ENCODE measurements at places on chromosomes 5 and 9. TPM values are rescaled to one million over a fixed set of nuclear protein-coding genes. Genes with fewer than 3 reads are reported as not detected.

The HTR4 gene
- total RNA-seq, result not detected

DNA sequence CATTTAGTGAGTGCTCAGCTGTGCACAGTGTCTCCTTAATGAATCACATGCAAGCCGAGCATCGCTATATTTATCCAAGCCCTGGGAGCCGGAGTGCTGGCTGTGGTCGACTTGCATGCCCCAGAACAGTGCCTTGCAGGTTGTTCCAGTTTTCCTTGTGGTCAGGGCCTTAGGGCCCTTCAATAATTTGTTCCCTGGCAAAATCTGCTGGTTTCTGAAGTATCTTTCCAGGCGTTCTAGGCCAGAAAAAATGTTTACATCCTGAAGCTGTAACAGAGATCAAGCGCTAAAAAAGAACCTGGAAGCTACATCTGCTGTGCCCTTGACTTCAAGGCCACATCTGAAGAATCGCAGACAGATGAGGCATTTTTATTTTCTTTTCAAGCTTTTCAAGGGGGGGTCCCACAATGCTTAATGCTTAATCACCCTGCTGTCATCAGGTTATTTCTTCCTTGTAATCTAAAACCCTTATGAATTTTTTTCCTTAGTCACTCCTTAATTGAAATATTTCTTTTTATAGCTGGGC, 105.8 kb downstream of the DOCK2 start:
- DNase-seq, result no peak

The ICE1 gene
- total RNA-seq, result 27.1 TPM

- DNase-seq, result no peak
These were observed 18.3 kb upstream of the FUBP3 start for GRCh38 chr9:130561056-130561455.

GRCh38 chr9:133461975-133462374, 2.2 kb downstream of the CACFD1 start:
- DNase-seq, result no peak

The ECM2 gene
- 0.57 TPM for total RNA-seq

- peak; percentile 8 for DNase-seq
These were observed 410.1 kb downstream of the MAT2B start for GRCh38 chr5:163915481-163915961.

The OTP gene
- total RNA-seq, result not detected

GRCh38 chr5:104345222-104346016, 782.8 kb upstream of the NUDT12 start:
- DNase-seq, result no peak

DNA sequence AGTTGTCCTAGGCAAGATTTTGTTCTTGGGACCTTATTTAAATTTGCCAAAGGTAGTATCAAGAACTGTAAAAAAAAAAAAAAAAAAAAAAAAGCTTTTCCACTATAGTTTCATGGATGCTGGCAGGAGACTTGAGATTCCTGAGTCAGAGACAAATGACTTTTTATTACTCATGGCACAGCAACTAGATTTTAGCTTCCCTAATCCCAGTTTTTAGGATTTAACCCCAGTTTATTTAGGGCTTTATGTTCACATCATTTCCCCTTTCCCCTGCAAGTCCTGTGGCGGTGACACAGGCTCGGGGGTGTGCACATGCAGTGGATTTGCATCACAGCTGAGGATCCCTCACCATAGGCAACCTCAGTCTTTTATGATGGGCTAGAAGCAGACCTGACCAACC, 144.9 kb downstream of the GOLPH3 start:
- no peak for DNase-seq

The QRFP gene
- total RNA-seq, result 0.18 TPM

GRCh38 chr5:157050050-157050449, 8.9 kb downstream of the HAVCR1 start:
- no peak for DNase-seq

DNA sequence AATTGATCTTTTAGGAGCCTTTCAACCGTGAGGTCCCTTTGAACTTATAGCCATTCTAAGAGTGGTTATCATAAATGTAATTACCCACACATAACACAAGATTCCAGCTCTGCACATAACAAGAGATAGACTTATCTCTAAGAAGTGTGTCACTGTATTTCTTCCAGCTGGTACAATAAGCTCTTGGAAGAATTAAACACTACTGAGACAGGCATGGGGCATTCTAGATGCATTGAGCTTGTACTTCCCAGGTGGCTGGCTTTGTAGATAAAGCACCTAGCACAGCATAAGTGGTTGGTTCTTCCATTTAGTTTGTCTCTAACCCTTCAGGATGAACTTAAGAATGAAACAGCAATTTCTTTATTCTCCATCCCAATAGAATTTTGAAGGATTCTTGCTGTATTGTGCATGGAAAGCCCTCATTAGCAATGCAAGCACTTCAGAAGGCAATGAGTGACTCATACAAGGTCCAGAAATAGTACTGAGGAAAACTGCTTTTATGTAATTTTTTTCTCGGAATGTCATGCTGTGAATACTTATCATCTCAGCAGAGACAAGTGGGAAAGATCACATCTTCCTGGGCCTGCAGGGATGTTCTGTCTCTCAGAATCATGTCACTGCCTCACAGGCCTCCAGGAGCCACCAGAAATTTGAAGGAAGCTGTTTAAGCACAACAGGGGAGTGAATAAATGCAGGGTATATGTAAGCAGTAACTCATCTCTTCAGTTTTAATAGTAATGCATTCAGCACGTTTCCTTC, 91.1 kb upstream of the CD180 start:
- no peak for DNase-seq

- no peak for DNase-seq
These were observed 117.5 kb upstream of the OR13F1 start for GRCh38 chr9:104386425-104387069.

The HSD17B3 gene
- not detected for total RNA-seq

- no peak for DNase-seq
These were observed 77.4 kb downstream of the KCNIP1 start for GRCh38 chr5:170581211-170581610.

DNA sequence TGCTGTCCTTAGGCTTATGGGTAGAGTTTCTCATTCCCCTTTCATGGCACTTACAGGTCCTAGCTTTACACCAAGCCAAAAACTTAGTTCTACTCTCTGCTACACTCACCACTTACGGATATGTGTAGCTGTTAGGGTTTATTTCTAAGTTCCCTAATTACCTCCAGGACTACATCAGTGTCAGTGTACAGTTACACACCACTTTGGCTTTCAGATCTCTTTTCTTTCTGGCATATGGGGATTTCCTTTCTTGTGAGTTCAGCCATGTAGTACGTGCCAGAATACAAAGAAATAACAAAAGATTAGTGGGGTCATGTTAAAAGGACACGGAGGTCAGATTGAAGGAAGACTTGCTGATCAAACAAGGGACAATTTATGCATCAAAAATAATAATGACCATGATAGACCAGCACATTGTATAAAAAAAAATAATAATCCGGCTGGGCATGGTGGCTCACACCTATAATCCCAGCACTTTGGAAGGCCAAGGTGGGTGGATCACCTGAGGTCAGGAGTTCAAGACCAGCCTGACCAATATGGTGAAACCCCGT, 41.8 kb downstream of the LYRM7 start:
- DNase-seq, result no peak

The RAB3C gene
- not detected for total RNA-seq

- DNase-seq, result no peak
These were observed 404.6 kb downstream of the CSNK1G3 start for GRCh38 chr5:123916345-123917121.

DNA sequence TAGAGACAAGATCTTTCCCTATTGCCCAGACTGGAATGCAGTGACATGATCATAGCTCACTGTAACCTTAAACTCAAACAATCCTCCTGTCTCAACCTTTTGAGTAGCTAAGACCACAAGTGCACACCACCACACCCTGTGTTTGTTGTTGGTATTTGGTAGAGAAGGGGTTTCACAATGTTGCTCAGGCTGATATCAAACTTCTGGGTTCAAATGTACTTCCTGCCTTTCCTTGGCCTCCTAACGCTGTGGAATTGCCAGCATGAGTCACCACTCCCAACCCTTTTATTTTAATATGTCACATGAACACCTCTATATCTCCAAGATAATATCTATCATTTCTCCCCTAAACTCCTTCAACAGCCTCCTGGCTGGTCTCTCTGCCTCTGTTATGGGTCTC, 719.0 kb downstream of the PTPRD start:
- no peak for DNase-seq

DNA sequence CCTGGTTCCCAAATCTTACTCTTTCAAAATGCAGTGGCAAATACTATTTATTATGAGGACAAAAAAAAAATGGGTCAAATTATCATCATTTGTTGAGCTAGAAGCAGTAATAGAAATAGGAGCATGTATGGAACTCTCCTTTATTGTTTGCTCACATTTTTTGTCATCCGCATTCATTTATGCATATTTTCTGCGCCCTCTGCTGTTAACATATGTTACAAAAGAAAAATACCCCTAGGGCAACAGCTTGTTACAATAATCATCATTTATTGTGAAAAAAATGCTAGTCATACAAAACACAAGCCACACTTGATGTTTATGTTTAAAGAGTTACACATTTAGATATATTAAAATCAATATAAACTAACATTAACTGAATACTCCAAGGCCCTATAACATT, 328.2 kb downstream of the TUSC1 start:
- no peak for DNase-seq

The DOCK8 gene
- total RNA-seq, result 19.8 TPM

The PCDHGB3 gene
- 0.26 TPM for total RNA-seq

GRCh38 chr5:172768098-172768572, 2.9 kb downstream of the DUSP1 start:
- no peak for DNase-seq

The CHSY3 gene
- 1.3 TPM for total RNA-seq

The GNA14 gene
- total RNA-seq, result 3.0 TPM

The IL9 gene
- total RNA-seq, result not detected

GRCh38 chr5:67065237-67065636, 131.4 kb downstream of the CD180 start:
- no peak for DNase-seq

The COL5A1 gene
- total RNA-seq, result 6.0 TPM

The SLC1A1 gene
- 2.9 TPM for total RNA-seq

The CDO1 gene
- 5.7 TPM for total RNA-seq

- no peak for DNase-seq
These were observed 1393.3 kb upstream of the WWC1 start for GRCh38 chr5:166898166-166898565.

- DNase-seq, result no peak
These were observed 14.3 kb downstream of the DAP start for GRCh38 chr5:10746711-10747110.

GRCh38 chr5:74627646-74628279, 12.8 kb downstream of the ENC1 start:
- DNase-seq, result no peak

The NR5A1 gene
- not detected for total RNA-seq

GRCh38 chr9:97412626-97413385, 910 bp downstream of the TDRD7 start:
- no peak for DNase-seq

DNA sequence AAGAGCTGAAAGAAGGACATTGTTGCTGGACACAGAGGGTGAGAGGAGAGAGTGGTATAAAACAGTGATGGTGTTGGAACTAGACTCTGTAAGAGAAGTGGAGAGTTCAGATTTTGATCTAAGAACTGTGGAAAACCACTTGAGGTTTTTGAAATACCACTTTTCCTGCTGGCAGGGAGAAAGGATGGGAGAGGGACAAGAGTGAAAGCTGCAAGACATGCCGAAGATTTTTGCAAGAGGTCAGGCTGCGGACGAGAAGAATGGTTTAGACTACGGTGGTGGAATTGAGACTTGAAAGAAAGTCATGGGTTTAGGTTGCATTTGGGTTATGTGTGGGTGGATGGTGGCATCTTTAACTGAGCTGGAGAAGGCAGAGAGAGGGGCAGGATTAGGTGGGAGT, 202.2 kb upstream of the RPS23 start:
- no peak for DNase-seq

DNA sequence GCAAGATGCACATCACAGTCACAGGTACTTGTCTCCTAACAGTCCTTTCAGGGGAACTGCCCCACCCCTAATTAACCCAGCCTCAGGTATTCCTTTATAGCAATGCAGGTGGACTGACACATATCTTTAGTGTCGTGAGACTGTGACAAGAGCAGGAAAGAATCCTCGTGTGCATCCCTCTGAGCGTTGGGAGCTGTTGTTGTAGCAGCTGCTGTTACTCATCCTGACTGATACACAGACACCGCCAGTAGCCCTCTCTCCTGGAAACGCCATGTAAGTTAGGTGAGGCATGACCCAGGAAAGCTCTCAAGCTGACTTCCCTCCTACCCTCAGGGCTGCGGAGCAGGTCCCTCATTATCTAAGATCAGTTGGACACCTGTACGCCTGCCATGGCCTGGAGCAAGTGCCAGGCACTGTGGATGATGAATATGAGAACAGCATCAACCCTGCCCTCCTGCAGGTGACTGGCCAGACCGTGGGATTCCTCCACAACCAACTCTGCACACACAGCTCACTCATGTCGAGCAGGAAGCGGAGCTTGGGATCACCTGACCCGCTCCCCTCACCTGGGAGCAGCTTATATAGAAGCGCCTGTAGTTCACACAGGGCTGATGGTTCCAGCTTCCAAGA, 10.2 kb upstream of the LCN15 start:
- no peak for DNase-seq

The PBX3 gene
- 12.3 TPM for total RNA-seq

The PHF24 gene
- total RNA-seq, result 0.09 TPM

The PRRX2 gene
- 3.8 TPM for total RNA-seq

GRCh38 chr9:125564631-125565030, 142.4 kb downstream of the MAPKAP1 start:
- no peak for DNase-seq

The IFNA21 gene
- not detected for total RNA-seq

- DNase-seq, result no peak
These were observed 185.9 kb upstream of the RASA1 start for GRCh38 chr5:87081511-87082372.

- no peak for DNase-seq
These were observed 233.0 kb downstream of the PRR16 start for GRCh38 chr5:120697147-120697546.

GRCh38 chr5:137730336-137730735, 5.6 kb downstream of the KLHL3 start:
- DNase-seq, result no peak

The IRGM gene
- total RNA-seq, result 0.95 TPM

The SLC2A6 gene
- 0.76 TPM for total RNA-seq

GRCh38 chr9:35254237-35254636, 92.4 kb downstream of the UNC13B start:
- DNase-seq, result no peak

DNA sequence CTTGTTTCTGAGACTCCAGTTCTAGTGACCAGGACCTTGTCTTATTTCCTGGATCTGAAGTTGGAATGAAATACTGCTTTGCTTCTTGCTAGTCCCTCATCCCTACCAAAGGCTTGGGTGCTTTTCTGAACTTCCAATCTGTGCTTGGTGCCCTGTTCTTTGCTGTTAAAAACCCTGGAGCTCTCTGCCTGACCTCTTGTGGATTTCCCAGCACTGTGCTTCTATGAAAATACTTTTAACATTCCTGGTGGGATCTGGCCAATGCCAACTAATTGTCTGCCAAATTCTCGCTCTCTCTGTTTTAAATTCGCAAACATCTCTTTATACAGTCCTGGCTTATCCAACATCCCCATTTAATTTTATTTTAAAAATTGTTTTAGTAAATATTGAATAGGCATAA, 26.7 kb upstream of the CSNK1G3 start:
- DNase-seq, result no peak
